ENCODE measurements at places on chromosomes 16 and 17.
A peak's percentile ranks its signal among the peaks of the same experiment; 100 is the strongest.

DNA sequence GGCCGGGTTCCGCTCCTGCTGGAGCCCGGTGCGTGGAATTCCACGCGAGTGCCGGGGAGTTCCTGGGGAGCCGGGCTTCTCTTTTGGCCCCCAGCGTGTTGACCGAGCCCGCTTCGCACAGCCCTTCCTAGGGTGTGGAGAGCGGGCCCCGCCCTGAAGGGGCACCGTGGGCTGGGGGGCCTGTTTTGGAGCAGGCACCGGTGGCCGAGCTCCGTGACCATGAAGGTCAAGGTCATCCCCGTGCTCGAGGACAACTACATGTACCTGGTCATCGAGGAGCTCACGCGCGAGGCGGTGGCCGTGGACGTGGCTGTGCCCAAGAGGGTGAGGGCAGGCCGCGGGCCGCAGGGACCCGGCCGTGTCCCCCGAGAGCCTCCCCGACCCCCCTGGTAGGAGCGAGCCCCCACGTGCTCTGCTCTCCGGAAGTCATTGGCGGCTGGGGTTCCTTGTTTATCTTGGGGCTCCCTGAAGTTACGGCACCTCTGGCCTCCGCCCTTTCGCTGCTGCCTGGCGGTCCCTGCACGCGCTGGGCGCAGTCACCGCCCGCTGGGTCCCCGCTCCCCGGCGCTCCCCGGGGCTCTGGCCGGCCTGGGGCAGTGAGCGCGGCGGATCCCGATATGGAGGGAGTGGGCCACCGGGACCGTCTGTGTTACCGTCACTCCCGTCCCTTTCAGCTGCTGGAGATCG lies 528 bp downstream of the HAGHL start:
- DNase-seq = no peak

- no peak for DNase-seq
These were observed 3.0 kb upstream of the PIPOX start for GRCh38 chr17:29039764-29040598.

GRCh38 chr17:19857640-19858039 lies 10.1 kb downstream of the ULK2 start:
- DNase-seq = no peak

DNA sequence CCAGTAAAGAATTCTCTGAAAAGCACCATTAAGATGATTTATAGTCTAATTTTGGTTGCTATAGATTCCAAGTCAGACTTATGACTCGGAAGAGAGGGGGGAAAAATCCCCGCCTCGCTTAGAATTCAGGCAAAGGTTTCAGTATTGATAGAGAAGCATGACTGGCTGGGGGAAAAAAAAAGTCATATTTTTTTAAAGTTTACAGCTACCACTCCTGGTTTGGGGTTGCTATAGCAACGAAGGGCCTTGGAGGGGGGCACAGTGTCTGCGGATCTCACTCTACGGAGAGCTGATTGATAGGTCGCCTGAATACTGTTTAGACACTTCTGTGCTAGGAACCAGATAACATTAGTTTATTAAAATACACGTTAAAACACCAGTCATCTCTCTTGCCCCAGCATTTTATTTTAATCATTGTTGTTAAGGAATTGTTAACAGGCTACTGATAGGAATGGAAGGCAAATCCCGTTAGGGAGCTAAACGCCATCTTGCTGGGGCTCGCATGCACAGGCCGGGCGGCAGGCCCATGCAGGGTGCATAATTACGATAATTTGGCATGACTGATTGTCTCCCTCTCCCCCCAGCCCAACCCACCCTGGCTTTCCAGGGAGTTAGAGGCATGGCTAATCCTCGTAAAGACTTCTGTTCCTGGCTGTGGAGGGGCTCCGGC lies 380.0 kb upstream of the XYLT1 start:
- no peak for DNase-seq

GRCh38 chr17:40598301-40598618 lies 33.0 kb upstream of the CCR7 start:
- DNase-seq = no peak

- DNase-seq = no peak
These were observed 2.3 kb upstream of the RPH3AL start for GRCh38 chr17:354651-355556.

DNA sequence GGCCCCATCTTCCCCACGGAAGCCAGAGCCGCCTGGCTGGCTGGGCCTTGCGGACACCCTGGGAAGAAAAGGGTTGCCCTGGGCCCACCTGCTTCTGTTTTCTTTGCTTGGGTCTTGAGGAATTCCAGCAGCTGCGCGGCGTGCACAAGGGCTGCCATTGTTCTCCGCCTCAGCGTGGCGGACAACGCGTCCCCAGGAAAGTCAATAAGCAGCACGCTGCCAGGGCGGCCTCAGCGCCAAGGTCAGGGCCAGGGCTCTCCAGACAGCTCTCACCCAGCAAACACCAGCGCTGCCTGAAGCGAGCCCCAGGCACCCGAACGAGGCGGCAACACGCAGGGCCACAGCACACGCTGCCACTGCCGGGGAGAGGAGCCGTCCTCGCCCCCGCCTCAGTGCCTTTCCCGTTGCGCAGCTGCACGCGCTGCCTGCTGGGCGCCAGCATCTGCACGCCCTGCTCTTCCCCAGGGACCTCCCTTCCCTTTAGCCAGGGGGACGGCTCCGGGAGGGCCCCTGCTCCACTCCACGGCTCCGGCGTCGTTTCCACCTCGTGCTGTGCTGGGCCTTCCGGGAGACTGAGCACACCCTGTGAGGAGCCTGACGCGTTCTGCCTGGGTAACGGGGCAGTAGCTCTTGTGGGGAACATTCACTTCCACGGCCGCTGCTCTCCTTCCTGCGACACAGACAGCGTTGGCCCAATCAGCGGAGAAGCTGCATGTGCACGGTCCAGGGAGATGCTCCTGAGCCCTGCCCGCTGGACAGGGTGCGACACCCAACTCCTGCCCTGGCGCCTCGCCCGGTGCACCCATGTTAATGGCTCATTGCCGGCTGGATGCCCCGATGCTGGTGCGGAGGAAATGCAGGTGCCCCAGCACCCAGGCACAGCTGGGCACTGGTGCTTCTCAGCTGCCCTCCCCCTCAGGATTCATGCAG lies 57.8 kb downstream of the LMF1 start:
- no peak for DNase-seq

DNA sequence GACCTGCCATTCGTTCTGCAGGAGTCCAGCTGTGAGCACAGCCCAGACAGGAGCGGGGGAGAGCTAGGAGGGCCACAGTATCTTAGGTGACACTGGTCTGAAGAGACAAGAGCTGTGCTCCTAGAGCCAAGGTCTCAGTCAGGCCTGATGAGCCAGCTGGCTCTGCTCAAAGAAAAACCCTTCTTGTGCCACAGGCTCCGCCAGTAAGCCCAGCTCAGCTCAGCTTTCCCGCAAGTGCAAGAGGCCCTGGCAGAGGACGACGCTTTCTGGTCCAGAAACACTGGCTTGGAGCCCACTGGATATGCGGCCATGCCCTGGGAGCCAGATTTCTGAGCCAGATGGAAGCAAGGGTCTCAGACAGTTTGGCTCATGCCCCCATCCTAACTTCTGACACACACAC lies 23.9 kb downstream of the PEMT start:
- DNase-seq = no peak

DNA sequence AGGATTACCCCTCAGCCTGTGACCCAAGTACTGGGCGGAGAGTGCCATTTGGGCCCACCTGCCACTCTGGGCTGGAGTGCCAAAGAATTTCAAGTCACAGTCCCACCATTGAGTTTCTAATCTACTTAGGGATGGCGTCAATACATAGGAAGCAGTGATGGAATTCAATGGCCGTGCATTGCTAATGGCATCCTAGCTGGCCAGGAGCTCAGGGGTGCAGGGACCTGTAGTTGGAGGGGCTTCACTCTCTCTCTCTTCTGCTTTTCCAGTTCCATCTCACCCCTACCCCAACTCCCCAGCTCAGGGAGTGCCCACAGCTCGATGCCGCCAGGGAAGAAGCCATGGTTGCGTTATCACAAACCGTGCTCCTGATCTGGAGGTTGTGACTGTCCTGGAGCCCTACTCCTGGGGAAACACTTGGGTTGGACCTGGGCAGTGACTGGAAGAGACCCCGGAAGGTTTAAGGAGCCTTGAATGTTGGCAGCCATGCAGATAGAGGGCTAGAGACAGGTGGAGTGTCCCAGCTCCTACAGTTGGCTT lies 2.4 kb downstream of the MMP15 start:
- no peak for DNase-seq

- no peak for DNase-seq
These were observed 377.6 kb downstream of the CPPED1 start for GRCh38 chr16:12426122-12426521.

GRCh38 chr17:64423881-64424280 lies 25.0 kb upstream of the MILR1 start:
- DNase-seq = no peak

DNA sequence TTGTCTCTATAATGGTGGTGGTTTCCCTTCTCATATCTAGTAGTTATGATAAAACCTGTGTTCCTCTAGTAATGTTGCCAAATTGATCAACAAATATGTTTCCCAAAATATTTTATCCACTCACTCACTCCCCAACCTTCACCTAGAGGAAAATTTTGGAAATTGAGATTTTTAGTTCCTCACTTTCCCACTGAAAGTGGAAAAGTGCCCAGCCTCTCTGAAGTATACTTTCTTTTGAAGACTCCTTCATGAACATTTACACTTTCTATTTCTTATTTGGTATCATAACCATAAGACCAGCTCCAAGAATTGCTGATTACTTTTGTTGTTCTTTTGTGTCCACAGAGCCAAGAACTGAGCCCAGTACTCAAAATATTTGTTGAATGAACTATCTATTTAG lies 5.1 kb upstream of the CENPV start:
- no peak for DNase-seq

DNA sequence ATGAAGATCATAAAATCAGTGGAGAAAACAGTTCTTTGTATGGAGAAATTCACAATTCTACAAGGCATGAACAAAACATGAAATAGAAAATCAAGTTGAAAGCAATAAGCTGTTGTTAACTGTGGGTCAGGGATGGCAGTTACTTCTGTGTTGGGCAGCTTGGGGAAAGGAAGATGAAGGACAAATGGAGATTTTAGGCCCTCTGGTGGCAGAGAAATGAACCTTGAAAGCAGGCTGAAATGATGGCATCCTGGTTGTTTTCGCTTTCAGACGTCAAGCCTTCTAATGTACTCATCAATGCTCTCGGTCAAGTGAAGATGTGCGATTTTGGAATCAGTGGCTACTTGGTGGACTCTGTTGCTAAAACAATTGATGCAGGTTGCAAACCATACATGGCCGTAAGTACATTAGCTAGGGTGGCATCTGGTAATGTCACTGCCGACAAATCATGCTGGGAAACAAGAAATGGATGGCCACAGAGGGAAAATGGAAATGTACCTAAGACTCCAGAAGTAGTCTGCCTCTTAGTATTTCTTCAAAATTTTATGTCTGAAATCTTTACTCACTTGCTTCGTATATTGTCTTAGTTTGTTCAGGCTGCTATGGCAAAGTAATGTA lies 108.9 kb downstream of the MAP2K6 start:
- no peak for DNase-seq

- DNase-seq = no peak
These were observed 924 bp downstream of the SMARCD2 start for GRCh38 chr17:63841350-63842172.

- DNase-seq = no peak
These were observed 4.0 kb downstream of the CYB561 start for GRCh38 chr17:63442074-63442473.

DNA sequence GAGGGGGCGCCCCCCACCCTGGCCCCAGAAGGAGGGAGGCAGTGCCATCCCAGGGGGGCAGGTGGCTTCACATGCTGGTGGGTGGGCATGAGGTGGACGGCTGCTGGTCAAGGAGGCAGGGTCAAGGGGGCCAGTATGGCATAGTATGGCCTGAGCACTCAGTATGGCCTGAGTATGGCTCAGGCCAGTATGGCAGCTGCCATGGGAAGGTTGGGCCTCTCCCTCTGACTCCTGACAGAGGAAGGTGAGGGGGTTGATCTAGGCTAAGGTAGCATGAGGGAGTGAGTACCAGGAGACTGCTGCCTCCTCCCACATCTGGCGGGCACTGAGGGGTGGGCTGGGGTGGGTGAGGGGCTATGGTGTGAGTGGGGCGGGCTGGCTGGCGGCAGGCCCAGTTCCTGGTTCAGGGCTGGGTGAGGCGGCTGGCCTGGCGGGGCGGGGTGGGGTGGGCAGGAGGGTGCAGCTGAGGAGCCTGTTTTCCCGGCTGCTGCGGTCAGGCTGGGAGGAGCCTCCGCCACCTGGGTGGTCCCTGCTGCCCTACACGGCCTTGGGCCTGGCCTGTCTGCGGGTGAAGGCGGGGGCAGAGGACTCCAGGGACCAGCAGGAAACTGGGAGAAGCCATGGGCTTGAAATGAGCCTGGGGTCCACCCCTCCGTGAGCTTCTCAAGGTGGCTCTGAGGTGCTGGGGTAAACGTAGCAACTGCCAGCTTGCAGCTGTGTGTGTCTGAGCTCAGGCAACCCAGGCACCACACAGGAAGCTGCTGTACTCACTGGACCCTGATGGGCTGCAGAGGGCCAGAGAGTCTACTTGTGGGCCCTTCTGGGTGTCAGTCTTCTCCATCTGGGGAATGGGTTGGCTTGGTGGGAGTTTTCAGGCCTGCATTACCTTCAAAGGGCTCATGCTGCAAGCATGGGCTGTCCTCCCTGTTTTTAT lies 57.0 kb downstream of the RAI1 start:
- DNase-seq = no peak

- no peak for DNase-seq
These were observed 573.4 kb downstream of the CDH13 start for GRCh38 chr16:83200005-83200779.

DNA sequence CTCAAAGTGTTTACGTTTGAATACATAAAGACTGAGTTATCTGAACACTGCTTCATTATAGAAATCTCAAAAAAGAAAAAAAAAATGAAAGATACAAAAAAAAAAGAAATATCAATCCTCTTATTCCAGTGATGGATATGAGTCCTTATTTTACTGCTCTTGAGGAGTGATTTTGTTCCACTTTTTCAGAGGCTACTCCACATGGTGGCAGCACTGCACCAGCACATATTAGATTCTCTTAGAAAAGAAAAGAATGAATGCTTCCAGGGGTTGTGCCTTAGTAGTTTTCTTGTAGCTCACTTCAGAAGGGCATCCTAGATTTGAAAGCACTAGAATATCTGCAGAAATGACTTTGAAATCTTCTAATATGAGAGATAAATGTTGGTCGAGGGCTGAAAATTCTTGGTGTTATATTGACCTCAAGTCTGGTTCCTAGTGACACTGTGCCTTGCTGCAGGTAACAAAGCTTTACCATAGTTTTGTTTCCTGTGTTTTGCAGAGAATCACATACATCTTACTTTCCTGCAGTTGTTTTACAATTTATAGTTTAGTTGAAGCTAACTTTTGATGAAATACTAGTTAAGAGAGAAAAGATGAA lies 25.9 kb downstream of the AP2B1 start:
- peak; percentile 8 for DNase-seq

All from activated T-cell treated with anti-CD3 and anti-CD28 coated beads for 48 hours (primary cell).